ENCODE measurements at places on chromosomes 16 and 17.

DNA sequence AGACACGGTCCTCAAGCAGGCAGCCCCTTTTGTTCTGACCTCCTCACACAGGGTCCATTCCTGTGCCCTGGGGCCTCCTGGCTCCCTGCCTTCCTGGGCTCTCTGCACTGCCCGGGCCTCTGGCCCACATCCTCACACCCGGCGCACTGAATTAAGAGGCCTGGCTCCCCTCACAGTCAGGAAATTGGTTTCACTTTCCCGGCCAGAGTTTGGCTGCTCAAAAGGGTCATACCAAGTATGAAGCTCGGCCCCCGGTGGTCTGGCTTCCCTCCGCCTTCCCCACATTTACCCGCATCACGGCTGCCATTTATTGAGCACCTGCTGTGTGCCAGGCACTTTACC is 220.0 kb downstream of the NTN1 start:
- no peak for DNase-seq

GRCh38 chr16:78597809-78598570 is 498.5 kb downstream of the WWOX start:
- no peak for DNase-seq

- peak; percentile 77 for DNase-seq
Measured at GRCh38 chr16:58843675-58844074, 109.6 kb upstream of the GOT2 start.

GRCh38 chr16:85164431-85164830 is 52.2 kb upstream of the CIBAR2 start:
- no peak for DNase-seq

DNA sequence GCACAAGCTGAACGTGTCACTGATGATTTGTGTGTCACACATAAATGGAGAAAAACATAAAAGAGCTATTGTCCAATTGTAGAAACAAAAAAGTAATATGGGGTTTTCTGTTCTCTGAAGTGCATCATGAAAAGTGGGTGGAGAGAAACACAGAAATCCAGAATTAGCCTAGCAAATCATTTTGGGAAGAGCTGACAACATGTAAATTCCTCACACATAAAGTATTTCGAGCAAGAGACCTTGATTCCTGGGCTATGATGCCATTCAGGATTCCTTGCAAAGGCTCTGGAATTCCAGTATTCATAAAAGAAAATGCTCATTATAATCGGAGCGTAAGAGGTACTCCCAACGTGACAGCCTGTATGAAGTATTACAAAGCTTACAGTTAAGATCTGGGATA is 1.1 kb downstream of the DCUN1D3 start:
- DNase-seq: no peak

GRCh38 chr17:49787884-49788477 is 500 bp upstream of the KAT7 start:
- DNase-seq: no peak

GRCh38 chr17:43578404-43578698 is 32.2 kb upstream of the ETV4 start:
- DNase-seq: no peak

DNA sequence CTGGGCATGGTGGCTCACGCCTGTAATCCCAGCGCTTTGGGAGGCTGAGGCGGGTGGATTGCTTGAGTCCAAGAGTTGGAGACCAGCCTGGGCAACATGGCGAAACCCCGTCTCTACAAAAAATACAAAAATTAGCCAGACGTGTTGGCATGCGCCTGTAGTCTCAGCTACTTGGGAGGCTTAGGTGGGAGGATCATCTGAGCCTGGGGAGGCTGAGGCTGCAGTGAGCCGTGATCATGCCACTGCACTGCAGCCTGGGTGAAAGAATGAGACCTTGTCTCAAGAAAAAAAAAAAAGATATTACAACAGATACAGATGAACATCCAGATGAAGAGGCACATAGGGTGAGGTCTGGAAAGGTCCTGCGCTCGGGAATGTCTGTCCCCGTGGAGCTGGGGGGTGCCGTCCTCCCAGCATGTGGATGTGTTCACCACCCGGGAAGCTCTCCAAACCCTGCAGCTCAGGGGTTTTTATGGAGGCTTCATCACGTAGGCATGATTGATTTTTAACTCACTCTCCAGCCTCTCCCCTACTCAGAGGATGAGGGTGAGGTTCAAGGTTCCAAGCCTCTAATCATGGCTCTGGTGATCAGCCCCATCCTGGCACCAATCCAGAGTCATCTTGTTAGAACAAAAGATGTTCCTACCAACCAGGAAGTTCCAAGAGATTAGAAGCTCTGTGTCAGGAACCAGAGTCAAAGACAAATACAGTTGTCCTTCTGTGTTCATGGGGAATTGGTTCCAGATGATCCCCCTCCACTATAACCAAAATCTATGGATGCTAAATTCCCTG is 85.0 kb upstream of the DNAJA2 start:
- peak; percentile 14 for DNase-seq

GRCh38 chr16:54288030-54288834 is 1.6 kb upstream of the IRX3 start:
- DNase-seq: no peak

GRCh38 chr16:64184156-64184555 is 937.7 kb downstream of the CDH11 start:
- no peak for DNase-seq

- DNase-seq: no peak
Measured at GRCh38 chr17:63289931-63290330, 156.2 kb downstream of the CYB561 start.

Measured in hematopoietic multipotent progenitor cell treated with erythropoietin and hydrocortisone succinate and interleukin-3 and kit ligand, for 6 days (in vitro differentiated cells).